ENCODE measurements at places on chromosomes 11 and 22. TPM values are rescaled to one million over a fixed set of nuclear protein-coding genes. Genes with fewer than 3 reads are reported as not detected.

- H3K27ac ChIP-seq, result no peak overlapping the region
- no peaks in the 10 kb centered on the region for H3K27me3 ChIP-seq
- no peak overlapping the region for H3K4me3 ChIP-seq
- H3K4me1 ChIP-seq, result no peaks in the 10 kb centered on the region
Observed at GRCh38 chr11:26688701-26689100, 33.2 kb downstream of the SLC5A12 start.

DNA sequence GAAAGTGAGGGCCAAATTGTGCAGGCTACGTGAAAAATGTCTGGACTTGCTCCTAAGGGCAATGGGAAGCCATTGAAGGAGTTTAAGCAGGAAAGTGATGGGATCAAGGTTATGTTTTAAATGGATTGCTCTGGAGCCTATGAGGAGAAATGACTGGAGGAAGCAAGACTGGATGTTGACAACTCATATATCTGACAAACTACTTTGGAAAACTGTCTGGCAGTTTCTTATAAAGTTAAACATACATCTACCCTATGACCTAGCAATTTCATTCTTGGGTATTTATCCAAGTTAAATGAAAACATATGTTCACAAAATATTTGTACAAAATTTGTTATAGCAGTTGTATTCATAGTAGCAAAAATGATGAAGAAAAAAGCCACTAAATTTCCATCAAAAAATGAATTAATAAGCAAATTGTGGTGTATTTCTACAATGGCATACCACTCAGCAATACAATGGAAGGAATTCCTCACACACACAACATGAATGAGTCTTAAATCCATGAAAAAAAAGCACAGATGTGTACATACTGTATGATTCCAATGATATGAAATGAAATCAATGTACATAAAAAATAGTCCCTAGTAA lies 24.1 kb downstream of the FZD4 start:
- no peaks in the 10 kb centered on the region for H3K36me3 ChIP-seq
- H3K4me3 ChIP-seq, result no peak overlapping the region
- no peak overlapping the region for H3K27ac ChIP-seq
- DNase-seq, result peak; percentile 31

GRCh38 chr11:124301548-124301947 lies 12.2 kb downstream of the OR8D1 start:
- no peaks in the 10 kb centered on the region for H3K36me3 ChIP-seq
- DNase-seq, result no peak
- no peak overlapping the region for H3K27ac ChIP-seq
- no peak overlapping the region for H3K4me3 ChIP-seq
- no peaks in the 10 kb centered on the region for H3K4me1 ChIP-seq
- H3K27me3 ChIP-seq, result no peaks in the 10 kb centered on the region

GRCh38 chr11:9808943-9809342 lies 145.1 kb downstream of the SWAP70 start:
- H3K4me1 ChIP-seq, result no peaks in the 10 kb centered on the region
- H3K27me3 ChIP-seq, result no peaks in the 10 kb centered on the region
- no peak overlapping the region for H3K4me3 ChIP-seq
- H3K27ac ChIP-seq, result no peak overlapping the region

- H3K4me1 ChIP-seq, result no peaks in the 10 kb centered on the region
- no peaks in the 10 kb centered on the region for H3K36me3 ChIP-seq
- no peaks in the 10 kb centered on the region for H3K27me3 ChIP-seq
- no peak for DNase-seq
Observed at GRCh38 chr11:21582791-21583190, 610.1 kb upstream of the ANO5 start.

BCL2L13 gene
- 26.5 TPM for polyA plus RNA-seq

- H3K4me1 ChIP-seq, result peaks cover 2% of the 10 kb centered on the region
- DNase-seq, result no peak
- no peaks in the 10 kb centered on the region for H3K36me3 ChIP-seq
- H3K27me3 ChIP-seq, result no peaks in the 10 kb centered on the region
- no peak overlapping the region for H3K4me3 ChIP-seq
Observed at GRCh38 chr11:110377434-110377833, 52.3 kb upstream of the FDX1 start.

DNA sequence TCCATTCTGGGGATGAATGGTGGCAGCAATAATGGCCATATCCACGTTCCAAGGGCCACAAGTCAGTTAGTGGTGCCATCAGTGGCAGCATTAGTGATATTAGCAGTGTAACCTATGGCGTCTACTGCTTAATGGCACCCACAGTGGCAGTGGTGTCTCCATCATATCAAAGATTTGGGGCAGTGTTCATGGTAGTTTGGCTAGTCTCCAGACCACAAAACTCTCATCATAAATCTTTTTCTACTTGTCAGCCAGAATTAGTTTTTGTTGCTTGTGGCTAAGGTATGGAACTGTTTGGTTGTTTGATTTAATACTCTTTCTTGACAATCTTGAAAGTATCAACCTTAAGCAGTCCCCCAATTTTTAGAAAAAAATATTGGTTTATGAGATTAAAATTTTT lies 45.1 kb upstream of the DEUP1 start:
- no peak overlapping the region for H3K27ac ChIP-seq
- DNase-seq, result no peak
- no peaks in the 10 kb centered on the region for H3K27me3 ChIP-seq
- H3K36me3 ChIP-seq, result no peaks in the 10 kb centered on the region
- no peaks in the 10 kb centered on the region for H3K4me1 ChIP-seq

DNA sequence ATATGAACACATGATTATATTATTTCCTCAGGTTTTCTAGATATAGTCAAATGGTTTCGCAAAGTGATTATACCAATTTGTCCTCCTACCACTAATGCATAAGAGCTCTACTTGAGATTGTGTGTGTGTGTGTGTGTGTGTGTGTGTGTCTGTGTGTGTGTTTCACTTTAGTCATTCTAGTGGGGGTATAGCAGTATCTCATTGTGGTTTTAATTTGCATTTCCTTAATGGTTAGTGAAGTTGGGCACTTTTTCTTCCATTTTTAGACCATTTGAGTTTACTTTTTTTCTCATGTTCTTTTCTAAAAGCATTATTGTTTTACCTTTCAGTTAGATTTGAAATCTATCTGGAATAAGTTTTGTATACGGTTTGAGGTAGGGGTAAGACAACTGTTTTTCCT lies 12.9 kb downstream of the CAPN5 start:
- H3K4me3 ChIP-seq, result no peak overlapping the region
- DNase-seq, result no peak
- no peaks in the 10 kb centered on the region for H3K27me3 ChIP-seq
- no peaks in the 10 kb centered on the region for H3K36me3 ChIP-seq

DNA sequence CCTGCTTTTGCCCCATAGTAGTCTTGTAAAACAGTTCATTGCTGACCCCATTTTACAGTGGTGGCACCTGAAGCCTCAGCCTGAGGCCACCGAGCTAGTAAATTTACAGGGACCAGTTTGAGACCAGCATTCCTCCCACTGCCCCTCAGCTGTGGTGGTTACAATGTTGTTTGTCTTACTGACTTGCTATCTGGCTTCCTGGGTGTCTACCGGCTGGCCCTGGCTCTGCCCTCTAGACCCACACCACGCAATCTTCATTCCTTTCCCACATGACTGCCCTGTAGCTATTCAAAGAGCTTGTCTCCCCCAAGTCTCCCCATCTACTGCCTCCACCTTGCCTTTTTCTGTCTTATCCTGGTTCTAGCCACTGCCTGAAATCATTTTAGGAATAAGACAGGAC lies 20.8 kb downstream of the PIK3IP1 start:
- peaks cover 42% of the 10 kb centered on the region for H3K36me3 ChIP-seq
- no peak overlapping the region for H3K27ac ChIP-seq
- DNase-seq, result no peak
- H3K27me3 ChIP-seq, result no peaks in the 10 kb centered on the region
- no peak overlapping the region for H3K4me3 ChIP-seq
- no peaks in the 10 kb centered on the region for H3K4me1 ChIP-seq

OR4D5 gene
- not detected for polyA plus RNA-seq

DNA sequence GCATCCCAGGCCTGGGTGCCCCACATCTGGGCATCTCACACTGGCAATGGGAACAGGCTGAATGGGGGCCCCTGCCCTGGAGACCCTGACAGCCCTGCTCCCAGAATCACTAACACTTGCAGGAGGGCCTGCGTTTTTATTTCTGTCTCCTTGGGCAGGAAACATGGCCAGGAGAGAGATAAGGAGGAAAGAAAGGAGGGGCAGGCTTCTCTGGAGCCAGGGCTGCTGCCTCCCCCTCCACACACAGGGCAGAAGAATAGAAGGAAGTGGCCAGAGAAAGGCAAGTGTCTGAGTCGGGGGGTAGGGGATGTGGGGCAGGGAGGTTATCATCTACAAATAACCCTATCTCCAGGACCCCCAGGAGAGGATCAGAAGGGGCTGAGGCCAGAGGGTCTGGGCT lies 25.5 kb upstream of the TSPAN18 start:
- no peaks in the 10 kb centered on the region for H3K27me3 ChIP-seq
- no peak for DNase-seq
- no peaks in the 10 kb centered on the region for H3K4me1 ChIP-seq
- H3K4me3 ChIP-seq, result no peak overlapping the region
- no peaks in the 10 kb centered on the region for H3K36me3 ChIP-seq

DNA sequence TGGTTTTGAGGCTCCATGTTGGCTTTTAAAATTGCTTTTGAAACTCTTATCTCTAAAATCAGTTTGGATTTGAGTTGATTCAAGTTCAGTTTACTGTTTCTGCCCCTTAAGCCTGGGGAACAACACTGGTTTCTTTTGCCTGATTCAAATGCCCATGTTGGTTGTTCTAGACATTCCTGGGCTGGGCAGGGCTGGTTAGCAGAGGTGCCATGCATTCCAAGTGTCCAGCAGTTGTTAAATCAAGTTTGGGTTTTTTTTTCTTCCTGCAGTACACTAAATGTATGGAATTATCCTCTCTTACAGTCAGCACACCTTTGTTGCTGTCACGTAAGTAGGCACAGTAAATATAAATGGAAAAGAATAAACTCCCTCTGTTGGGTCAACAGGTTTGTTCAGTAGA lies 67.2 kb upstream of the MTMR2 start:
- H3K4me1 ChIP-seq, result peaks cover 49% of the 10 kb centered on the region
- H3K36me3 ChIP-seq, result peaks cover 15% of the 10 kb centered on the region
- no peaks in the 10 kb centered on the region for H3K27me3 ChIP-seq
- H3K4me3 ChIP-seq, result no peak overlapping the region
- H3K27ac ChIP-seq, result no peak overlapping the region
- DNase-seq, result no peak

RBMXL2 gene
- polyA plus RNA-seq, result not detected

OR2AT4 gene
- not detected for polyA plus RNA-seq

OR8H3 gene
- not detected for polyA plus RNA-seq

DNA sequence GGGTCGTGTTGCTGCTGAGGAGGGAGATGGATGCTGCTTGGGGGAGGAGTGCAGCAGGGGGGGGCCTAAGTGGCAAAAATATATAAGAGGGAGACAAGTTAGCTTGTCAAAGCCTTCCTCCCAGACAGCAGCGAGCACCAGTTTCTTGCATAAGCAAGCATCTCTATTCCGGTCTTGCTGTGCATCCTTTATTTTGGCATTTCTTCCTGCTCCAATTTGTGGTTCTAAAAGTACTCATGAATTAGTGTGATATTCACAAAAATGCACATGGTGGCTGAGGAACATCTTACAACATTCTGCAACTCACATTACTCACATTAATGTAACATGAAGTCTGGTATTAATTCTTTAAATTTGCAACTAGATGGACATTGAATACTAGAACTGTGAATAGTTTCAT lies 32.1 kb downstream of the GDPD5 start:
- H3K27ac ChIP-seq, result no peak overlapping the region
- no peaks in the 10 kb centered on the region for H3K27me3 ChIP-seq
- DNase-seq, result no peak
- H3K4me1 ChIP-seq, result no peaks in the 10 kb centered on the region
- no peak overlapping the region for H3K4me3 ChIP-seq
- no peaks in the 10 kb centered on the region for H3K36me3 ChIP-seq

GRCh38 chr22:19998991-19999820 lies 17.4 kb downstream of the ARVCF start:
- no peak overlapping the region for H3K27ac ChIP-seq
- H3K4me3 ChIP-seq, result no peak overlapping the region

DNA sequence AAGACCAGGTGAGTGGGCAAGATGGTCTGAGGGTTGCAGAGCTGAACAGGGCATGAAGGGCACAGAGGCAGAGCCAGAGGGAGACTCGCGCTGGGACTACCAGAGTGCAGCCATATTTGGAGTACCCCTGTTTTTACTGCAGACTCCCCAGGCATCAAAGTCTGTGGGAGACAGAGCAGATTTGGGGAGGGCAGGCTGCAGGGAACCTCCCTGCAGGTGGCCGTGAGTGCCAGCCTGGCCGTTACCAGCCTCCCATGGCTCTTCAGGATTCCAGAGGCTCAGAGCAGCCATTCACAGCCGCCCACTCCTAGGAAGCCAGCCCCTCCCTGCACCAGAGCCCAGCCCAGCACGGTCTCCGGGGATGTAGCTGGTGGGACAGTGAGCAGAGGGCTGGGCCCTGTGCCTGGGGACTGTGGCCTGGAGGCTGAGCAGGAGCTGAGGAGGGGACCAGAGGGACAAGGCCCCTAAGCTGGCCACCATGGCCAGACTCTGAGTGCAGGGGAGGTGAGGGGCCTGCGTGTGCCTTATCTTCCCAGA lies at the start of gene SEPTIN3:
Gene SEPTIN3 (plus strand): TSS at position 334 of the 537 bp plus-strand sequence. CDS start 2,050 bp downstream, outside the sequence.
- no peaks in the 10 kb centered on the region for H3K36me3 ChIP-seq
- H3K4me3 ChIP-seq, result no peak within 1 kb of the TSS
- peaks cover 3% of the 10 kb centered on the region for H3K4me1 ChIP-seq
- DNase-seq, result no peak

DNA sequence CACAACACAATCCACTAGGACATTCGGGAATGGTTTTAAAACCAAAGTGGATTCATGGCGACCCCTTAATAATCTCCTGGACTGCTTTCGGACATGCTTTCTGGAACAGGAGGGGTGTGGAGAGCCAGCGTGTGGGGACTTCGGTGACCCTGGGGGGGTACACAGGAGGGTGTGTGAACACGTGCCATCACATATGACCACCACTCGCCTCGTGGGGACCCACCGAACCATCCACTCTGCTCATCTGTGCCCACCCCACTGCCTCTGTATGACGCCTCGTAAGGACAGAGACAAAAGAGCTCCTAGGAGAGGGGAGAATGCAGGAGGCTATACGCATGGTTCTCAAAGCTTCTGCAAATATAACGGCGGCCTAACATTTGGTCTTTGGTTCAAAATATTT lies 8.9 kb downstream of the LTO1 start:
- no peak overlapping the region for H3K4me3 ChIP-seq
- H3K27me3 ChIP-seq, result no peaks in the 10 kb centered on the region
- H3K4me1 ChIP-seq, result no peaks in the 10 kb centered on the region
- H3K27ac ChIP-seq, result no peak overlapping the region

MMP8 gene
- 0.30 TPM for polyA plus RNA-seq

BET1L gene
- polyA plus RNA-seq, result 49.9 TPM

GRCh38 chr11:46338636-46338987 lies 8.7 kb upstream of the DGKZ start:
- peak overlapping the region; percentile 85 for H3K27ac ChIP-seq
- peaks cover 22% of the 10 kb centered on the region for H3K4me1 ChIP-seq
- no peak for DNase-seq
- H3K27me3 ChIP-seq, result peaks cover 7% of the 10 kb centered on the region
- H3K36me3 ChIP-seq, result no peaks in the 10 kb centered on the region
